ENCODE measurements at places on chromosomes 5 and 9.

GRCh38 chr9:135281791-135282737 lies 194.6 kb downstream of the OLFM1 start:
- DNase-seq: no peak

DNA sequence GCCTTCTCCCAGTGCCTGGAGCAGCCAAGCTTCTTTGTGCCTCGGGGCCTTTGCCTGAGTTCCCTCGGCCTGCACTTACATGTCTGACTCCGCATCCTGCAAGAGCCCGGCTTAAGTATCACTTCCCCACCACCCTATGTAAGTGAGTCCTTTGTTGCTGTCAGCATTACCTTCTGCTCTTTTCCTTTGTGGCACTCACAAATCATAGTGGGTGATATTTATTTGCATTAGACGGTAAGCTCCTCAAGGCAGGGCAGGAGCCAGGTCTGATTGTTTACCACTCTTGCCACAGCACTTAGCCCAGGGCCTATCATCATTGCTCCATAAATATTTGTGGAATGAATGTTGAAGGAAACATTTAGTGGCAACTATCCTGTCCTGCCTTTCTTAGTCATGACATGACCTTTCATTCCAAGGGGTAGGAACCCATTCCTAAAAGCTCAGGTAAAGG lies 4.8 kb downstream of the GM2A start:
- DNase-seq: no peak

DNA sequence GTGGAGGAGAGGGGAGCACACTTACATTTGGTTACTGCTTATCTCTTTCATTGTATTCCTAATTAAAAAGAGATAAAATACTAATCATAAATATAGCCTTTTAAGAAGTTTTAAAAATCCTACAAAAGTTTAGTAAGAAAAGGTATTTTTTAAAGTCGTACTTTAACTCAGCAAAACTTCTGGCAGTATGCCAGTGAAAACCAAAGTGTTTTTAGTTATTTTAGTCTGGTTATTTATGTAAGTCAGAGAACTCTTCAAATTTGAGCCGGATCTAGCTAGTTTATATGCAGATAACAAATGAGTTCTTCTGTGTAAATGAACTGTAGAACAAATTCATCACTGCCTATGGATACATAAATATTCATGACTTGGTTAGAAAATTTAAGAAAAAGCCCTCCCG lies 36.5 kb upstream of the ANKDD1B start:
- no peak for DNase-seq

- DNase-seq: no peak
Observed at GRCh38 chr9:133614056-133614455, 4.9 kb upstream of the FAM163B start.

Measured in activated CD8-positive, alpha-beta T cell treated with anti-CD3 and anti-CD28 coated beads, Interleukin-2, amount 10 ng/mL, durations not matched to agents 7 days and 5 days (primary cell).